ENCODE measurements at places on chromosomes 4 and X. TPM values are rescaled to one million over a fixed set of nuclear protein-coding genes. Genes with fewer than 3 reads are reported as not detected.

GRCh38 chr4:106522839-106523238, 154.3 kb upstream of the GIMD1 start:
- DNase-seq = no peak

Gene PDLIM3
- total RNA-seq = 50.8 TPM

- DNase-seq = no peak
These were observed 1415.5 kb downstream of the PCDH7 start for GRCh38 chr4:32135642-32136041.

Gene PABPC5
- not detected for total RNA-seq

DNA sequence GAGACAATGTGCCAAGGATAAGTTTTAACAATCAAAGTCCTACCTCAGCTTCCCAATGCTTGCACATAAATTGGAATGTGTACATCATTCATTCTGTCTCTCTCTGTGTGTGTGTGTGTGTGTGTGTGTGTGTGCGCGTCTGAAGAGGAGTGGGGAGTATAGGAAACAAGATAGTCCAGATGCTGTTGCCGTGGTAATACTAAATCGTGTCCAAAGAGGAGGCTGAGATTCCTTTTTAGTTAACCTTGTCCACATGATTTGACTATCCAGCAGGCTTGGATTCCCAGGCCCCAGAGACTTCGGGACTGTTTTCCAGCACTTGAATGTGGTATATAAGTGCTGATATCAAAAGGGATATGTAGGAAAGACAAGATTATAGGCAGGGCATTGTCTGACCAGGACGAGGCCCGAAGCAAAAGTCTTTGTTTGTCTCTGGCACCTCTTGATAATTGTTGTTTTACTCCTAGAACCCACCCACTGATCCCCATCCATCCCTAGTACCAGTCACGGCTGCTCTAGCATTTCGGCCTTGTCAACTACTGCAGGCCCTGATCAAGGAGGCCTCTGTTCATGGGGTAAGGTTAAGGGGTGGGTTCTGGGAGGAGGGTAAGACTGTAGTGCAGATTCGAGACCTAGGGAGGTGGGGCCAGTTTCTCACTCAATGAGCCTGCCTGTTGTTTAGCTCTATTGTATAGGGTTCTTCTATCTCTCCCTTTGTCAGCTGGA, 3.9 kb downstream of the PLP1 start:
- no peak for DNase-seq

GRCh38 chr4:2059046-2059725, at the start of gene NAT8L:
NAT8L (plus strand) TSS chr4:2059327; CDS start chr4:2059512, 185 bp downstream.
- DNase-seq = peak; percentile 88

DNA sequence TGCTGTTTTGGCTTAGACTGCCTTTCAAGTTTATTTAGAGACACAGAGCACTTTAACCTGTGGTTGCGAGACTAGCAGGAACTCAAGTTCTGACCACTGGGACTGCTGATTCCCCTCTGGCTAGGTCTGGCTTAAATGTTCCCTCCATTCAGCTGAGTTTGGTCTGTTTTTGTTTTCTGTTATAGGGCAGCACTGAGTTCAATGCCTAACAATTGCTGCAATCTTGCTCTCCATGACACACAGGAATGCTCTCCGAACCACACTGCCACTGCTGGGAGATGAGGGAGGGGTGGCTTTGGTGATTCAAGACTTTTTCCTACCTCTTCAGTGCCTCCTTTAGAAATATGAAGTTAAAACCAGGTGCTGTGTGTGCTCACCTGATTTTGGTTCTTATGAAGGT, 106.3 kb upstream of the EOLA2 start:
- no peak for DNase-seq

DNA sequence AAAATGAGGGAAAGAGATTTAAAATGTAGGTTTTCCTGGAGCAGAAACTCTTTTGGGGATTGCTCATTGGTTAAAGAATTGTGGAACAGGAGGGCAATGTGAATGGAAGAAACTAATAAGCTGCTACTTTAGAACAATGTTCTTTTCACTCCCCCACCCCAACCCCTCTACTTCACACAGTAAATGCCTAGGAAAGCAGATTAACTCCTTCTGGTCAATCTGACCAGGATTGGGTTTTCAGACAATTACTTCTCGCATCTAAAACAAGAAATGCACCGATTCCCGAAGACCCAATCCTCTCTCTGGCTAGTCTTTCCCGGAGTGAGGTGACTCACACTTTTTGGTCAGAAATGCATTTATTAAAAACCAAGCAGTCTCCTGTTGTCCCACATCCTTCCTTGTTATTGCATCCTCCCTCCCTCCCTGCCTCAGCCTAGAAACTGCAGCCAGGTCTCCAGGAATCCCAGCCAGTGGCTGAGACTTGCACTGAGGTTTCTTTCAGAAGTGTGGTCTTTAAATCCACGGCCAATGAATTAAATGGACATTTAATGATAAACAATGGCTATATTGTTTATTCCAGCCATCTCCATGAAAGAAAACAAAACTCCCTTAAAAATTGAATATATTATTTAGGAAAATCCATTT, 21.4 kb downstream of the MFAP3L start:
- DNase-seq = no peak

- DNase-seq = no peak
These were observed 85.3 kb downstream of the ABLIM2 start for GRCh38 chr4:8073206-8073863.

Gene PAGE1
- not detected for total RNA-seq

DNA sequence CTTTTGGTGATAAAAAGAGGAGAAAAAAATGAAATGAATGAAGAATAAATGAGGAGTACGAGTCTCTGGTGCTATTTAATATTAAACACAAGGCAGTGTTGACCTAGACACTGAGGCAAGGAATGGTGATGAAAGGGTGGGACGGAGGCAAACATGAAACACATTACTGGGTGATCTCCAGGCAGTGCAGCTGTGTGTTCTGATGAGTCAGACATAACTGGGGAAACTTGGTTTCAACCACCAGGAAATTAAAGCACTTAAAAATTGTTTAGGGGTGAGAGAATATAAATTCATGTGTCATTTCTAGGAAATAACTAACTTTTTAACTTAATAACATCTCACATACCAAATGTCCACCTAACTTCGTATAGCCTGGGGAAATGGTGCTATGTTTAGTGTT, 19.7 kb upstream of the CXCL6 start:
- DNase-seq = no peak

- DNase-seq = no peak
These were observed 33.0 kb upstream of the TLR2 start for GRCh38 chr4:153651116-153651515.

- no peak for DNase-seq
These were observed 77.9 kb downstream of the EGF start for GRCh38 chr4:109990261-109991257.

- DNase-seq = no peak
These were observed 92.8 kb downstream of the TAB3 start for GRCh38 chrX:30795981-30796958.

DNA sequence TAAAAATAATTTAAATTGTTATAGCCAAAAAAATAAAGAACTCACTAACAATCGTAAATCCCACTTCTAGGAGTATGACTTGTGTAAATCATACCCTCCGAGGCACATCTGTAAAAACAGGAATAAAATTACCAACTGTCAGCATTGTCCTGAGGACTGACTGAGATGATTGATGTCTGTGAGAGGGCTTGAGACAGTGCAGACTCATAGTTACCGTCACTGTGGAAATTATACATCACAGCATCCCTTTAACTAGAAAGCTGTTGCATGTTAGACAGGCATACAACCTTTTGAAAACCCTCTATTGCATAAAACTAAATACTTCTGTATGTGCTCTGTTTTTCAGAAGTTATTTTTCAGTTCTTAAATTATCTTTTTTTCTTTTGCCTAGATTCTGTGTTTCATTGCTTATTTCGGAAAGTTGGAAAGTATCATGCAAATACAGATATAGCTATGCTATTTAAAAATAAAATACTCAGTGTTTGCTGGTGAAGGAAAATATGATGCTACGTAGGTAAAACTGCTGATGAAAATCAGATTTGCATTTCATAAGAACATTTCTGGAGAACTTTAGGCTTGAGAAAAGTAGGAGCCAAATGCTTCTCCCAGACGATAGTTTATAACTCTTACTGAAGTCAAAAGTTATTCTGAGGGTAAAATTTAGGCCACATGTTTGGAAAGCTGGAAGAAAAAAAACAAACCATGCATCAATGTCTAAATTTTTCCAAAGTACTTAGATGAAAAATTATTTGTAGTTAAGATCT, 13.6 kb upstream of the RBPJ start:
- no peak for DNase-seq

DNA sequence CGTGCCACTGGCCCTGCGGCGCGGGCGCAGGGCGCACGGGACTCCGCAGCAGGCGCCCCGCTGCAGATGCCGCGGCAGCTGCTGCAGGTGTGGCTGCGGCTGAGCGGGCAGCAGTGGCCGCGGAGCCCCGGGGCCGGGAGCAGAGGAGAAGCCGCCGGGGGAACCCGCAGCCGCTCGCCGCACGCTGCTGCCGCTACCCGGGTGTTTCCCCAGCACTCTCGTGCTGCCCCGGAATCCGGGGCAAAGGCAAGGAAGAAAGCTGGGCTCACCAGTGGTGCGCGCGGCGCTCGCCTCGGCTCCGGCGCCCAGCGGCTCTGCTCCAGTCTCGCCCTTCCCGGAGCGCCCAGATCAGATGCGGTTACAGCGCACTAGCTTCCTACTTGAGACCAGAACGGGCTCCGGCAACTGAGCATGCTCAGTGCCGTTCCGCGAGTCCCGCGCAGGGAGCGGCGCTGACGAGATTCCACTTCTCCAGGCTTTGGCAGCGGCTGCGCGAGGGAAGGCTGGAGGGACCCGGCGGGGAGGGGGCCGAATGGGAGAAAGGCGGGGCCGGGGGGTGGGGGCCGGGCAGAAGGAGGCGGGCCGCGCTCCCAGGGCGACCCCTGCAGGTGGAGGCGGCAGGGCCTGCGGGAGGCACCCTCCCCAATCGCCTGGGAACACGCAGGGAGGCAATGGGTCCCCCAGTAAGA, at the start of gene APBB2:
APBB2 (minus strand) TSS at position 407 of the 689 bp plus-strand sequence. CDS start 181,288 bp downstream, outside the sequence.
- DNase-seq = peak; percentile 96

Gene IQCM
- total RNA-seq = not detected

Gene RAI2
- total RNA-seq = 18.2 TPM

GRCh38 chr4:47483745-47484144, 1.3 kb upstream of the ATP10D start:
- DNase-seq = no peak

DNA sequence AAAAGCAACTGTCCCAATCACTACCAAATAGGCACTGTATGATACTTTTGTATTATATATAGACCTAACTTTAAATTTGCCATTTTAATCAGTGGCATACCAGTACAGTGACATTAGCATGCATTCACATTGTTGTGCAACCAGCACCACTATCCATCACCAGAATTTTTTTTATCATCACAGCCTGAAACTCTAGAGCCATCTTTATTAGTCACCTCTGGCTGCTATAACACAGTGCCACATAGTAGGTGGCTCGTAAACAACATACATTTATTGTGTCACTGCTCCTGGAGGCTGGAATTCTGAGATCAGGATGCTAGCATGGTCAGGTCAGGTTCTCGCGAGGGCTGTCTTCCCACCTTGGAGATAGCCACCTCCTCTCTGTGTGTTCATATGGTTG, 188.4 kb upstream of the GALNT7 start:
- DNase-seq = no peak

DNA sequence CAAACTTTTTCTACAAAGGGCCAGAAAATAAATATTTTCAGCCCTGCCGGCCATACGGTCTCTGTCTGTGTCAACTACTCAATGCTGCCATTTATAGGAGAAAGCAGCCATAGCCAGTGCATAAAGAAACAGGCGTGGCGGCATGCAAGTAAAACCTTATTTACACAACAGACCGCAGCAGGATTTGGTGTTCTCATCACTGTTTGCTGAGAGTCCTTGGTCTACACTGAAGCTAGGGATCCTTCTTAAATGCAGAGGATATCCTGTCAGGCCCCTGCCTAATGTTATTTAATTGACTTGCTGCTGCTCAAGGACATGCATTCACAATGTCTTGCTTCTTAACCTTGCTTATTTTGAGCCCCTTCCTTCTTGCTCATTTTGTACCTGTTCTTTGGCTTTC, 54.7 kb downstream of the CPE start:
- DNase-seq = no peak

DNA sequence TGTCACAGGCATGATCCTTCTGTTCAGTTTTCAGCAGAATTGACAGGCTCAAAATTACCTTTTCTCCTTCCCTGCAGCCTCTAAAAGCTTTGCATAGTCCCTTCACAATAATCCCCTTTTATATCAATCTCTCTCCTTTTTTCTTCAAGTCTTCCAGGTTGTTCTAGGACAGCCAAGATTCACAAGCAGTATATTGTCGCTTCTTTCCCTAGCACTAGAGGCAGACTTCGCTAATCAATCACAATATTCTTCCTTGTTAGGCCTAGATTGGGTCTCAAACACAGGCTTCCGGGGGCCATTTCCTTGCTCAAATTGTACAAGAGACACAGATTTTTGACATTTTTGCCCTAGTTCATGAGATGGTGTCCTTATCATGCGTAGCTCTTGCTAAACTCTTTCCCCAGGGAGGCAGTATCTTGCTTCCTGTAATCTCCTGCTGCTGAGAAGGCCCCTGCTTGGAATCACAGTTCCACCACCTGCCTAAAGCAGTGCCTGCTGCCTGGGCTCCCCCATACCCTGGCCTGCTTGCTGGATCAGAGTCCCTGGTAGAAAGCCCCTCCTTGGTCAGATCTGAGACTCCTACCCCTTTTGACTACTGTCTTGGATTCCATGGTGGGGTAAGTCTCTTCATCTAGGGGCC, 57.3 kb downstream of the DMP1 start:
- DNase-seq = no peak

- no peak for DNase-seq
These were observed 33.2 kb upstream of the MAN2B2 start for GRCh38 chr4:6541789-6542188.

Gene HELT
- total RNA-seq = not detected

- DNase-seq = no peak
These were observed 104.9 kb upstream of the PSAPL1 start for GRCh38 chr4:7539659-7540058.

DNA sequence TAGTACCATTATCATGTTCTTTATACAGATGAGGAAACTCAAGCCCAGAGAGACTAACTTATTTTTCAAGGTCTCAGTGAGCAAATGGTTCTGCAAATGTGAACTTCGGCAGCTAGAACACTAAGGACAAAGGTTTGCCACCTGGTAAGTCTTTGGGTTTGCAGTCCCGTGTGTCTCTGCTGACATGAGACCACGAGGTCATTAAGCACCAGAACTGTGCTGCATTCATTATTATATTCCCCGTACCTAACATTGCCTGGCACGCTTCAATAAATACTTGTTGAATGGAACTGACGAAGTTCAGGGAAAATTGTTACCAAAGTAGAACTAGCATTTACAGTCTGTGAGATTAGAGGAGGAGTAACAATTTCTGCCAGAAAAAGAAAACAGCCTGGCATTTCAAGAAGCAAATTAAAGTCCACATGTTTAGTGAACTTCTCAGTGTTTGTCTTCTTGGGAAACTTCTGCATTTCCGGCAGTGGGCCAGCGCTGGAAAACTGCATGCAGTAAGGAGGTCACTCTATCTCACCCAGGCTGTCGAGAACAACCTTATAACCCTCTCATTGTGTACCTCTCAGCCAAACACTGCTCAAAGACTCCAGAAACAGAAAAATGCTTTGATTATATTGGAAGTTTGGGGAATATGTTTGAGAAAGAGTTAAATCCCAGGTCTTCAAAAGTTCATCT, 67.4 kb upstream of the CPEB2 start:
- no peak for DNase-seq

GRCh38 chrX:33156152-33156726, 55.1 kb downstream of the DMD start:
- DNase-seq = no peak

Gene DIPK2B
- total RNA-seq = 5.2 TPM
